ENCODE measurements at places on chromosomes 5 and 9.

DNA sequence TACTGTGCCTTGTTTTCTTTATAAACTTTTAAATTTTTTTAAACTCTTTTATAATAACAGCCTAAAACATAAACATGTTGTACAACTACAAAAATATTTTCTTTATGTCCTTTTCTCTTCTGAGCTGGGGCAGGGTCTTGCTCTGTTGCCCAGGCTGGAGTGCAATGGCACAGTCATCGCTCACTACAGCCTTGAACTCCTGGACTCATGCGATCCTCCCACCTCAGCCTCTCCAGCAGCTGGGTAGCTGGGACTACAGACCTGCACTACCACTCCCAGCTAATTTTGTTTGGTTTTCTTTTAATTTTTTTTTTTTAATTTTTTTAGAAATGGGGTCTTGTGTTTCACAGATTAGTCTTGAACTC is 31.5 kb downstream of the TTC1 start:
- DNase-seq, result no peak

DNA sequence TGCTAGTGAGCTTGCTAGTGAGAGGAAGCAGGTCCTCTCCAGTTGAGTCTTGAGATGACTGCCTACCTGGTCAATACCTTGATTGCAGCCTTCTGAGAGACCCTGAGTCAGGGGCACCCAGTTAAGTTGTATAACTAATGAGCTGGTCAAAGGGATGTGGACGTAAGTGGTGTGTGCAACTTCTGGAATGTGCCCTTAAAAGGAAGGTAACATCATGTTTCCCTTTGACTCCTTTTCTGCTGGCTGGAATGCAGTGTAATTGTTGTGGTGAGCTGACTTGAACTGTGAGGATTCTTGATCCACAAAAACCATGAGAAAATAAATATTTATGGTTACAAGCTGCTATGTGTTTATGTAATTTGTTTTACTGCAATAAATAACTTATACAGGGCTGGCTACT is 2.4 kb upstream of the SNX2 start:
- no peak for DNase-seq

GRCh38 chr9:89359751-89360261 is 41.5 kb downstream of the SECISBP2 start:
- DNase-seq, result no peak

DNA sequence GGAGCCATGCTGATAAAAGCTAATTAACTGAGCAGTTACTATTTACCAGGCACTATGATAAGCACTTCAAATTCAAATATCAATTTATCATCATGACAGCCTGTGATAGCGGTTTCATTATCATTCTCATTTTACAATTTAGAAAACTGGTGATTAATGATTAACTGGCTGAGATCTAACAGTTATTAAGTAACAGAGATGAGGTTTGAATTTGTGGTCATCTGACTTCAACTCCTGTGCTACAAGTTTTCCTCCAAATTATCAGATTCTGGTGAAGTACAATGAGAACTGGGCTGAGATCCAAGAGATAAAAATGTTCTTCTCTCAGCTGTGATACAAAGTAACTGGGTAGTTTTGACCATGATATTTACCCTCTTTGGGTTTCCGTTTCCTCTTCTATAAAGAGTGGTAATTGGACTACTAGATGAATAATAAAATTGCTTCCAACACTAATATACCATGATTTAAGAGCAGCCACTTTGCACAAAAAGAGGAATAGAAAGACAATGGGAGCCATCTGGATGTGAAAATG is 74.5 kb upstream of the CCNG1 start:
- no peak for DNase-seq

DNA sequence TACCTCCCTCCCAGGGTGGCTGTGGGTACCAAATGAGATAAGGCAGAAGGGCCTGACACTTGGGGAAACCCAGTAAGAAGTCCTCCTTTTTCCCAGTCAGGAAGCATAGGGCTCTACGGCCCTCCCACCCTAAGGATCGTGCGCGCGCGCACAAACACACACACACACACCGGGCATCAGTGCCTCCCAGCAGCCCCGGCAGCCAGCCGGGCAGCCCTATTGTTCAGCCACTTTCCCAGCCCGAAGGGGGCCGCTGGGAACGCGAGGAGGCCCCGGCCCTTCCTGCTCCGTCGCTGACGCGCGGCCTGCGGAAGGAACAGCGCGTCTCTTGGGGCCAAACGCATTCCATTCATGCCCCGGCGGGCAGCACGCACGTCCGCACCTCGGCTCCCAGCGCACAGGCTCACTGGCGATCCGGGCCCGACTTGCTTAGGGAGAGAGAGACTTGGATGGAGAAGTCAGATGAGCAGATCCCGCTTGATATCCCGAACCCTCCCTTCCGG is 22.6 kb downstream of the DUSP1 start:
- DNase-seq, result peak; percentile 84

DNA sequence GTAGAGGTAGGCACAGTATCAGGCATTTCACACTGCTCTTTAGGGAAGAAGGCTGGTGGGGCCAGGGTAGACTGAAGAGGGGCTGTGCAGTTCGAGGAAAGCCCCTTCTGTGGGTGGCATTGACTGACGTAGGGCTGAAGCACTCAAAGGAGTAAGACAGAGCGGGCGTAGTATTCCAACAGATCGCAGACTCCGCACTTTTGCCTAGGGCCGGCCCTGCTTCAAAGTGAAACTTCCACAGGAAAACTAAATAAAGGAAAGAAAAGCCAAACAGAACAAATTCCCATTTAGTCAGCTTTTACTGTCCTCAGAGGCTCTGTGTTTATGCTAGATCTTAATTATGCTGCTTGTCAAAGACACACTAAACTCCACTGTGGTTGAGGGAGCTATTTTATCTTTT is 493.0 kb upstream of the WWC1 start:
- DNase-seq, result no peak

DNA sequence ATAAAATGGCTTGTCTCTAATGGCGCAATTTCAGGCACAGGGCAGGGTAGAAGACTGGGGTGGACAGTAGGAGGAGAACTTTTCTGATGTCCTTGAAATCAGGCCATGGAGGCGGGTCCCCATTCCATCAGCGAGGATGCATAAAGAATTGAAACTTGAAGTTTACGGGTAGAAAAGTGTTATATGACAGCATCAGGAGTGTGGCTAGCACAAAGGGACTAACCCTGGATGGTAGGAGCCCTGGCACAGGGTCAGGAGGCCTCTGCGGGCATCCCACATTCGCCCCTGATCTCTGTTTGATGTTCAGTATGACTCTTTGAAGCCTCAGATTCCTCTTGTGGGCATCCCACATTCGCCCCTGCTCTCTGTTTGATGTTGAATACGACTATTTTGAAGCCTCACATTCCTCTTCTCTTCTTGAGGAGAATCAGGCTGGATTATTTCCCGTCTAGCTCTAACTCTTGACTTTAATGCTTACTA is 94.8 kb upstream of the ADRA1B start:
- no peak for DNase-seq

DNA sequence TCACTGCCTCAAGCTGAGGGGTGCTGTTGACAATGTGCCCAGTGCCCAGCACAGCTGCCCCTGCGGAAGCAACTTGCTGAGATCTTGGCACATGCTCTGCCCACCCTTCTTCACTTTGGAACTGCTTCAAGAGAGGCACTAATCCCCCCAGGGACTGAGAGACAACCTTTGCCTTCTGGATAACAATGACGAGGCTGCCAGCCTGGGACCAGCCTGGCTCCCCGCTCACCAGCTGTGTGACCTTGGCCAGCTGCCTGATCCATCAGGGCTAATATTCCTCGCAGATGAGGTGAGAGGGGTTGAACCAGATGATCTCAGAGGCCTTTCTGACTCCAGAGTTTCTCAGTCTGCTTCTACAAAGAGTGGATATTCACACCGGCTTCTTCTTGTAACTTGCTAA is 81.0 kb downstream of the SHB start:
- peak; percentile 40 for DNase-seq

Measured in retina (tissue), 1 donor.